Fibroblast of upper back skin (primary cell): ENCODE measurements at places on chromosomes 3 and 15.
A peak's percentile ranks its signal among the peaks of the same experiment; 100 is the strongest.

- no peak for DNase-seq
Measured at GRCh38 chr3:184827572-184827971, 15.6 kb downstream of the VPS8 start.

DNA sequence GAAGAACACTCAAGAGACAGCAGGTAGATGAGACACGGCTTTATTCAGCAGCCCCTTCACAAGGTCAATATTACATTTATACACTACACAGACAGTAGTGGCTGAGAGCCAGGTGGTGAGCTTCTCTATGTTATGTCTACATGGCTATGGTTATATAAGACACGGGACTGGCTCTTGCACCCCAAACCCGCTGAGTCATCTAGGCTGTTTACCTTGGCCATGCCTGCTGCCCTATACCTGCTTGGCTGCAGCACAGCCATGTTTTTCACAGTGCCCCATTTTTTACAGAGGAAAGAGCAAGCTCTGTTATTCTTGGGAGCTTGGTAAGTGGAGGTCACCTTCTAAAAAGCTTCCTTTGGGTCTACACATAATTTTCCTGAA is 231.6 kb downstream of the IGSF11 start:
- DNase-seq, result no peak

- DNase-seq, result no peak
Measured at GRCh38 chr3:54454806-54455205, 332.5 kb downstream of the CACNA2D3 start.

GRCh38 chr3:32177702-32178198 is 60.7 kb upstream of the CMTM8 start:
- DNase-seq, result peak; percentile 65

- DNase-seq, result peak; percentile 47
Measured at GRCh38 chr15:72472992-72473610, 1.0 kb upstream of the ARIH1 start.

DNA sequence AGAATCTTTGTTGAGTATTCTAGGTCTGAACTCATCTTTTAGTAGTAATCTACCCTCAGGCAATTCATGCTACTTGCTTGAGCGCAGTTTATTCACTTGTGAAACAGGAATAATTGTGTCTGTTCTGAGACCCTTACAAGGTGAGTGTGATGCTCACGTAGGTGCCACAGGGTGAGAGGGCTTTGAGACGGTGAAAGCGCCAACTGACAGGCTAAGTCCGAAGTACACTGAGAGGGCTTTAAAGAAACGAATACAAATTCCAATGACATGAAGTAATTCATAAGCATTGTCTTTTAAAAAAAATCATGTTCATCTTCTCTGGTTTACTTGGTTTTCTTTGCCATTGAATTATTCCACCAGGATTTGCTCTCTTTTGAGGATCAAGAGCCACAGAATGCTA is 393.7 kb upstream of the RGMA start:
- DNase-seq, result no peak

DNA sequence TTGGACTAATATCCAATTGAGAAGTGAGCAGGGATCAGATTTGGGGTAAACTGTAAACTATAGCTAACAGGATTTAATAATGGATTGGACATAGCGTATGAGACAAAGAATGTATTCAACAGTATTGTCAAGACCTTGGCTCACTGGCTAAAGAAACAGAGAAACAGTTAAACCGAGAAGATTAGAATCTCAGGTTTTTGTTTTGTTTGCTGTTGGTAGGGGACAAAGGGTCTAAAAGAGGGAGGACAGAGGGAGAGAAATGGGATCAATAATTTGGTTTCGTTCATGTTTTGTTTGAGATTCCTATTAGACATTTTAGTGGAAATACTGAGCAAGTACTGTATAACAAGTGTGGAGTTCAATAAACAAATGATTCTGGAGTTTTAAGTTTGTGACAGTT is 28.6 kb downstream of the CLDN1 start:
- no peak for DNase-seq

GRCh38 chr15:57649138-57649537 is 57.4 kb upstream of the POLR2M start:
- no peak for DNase-seq

DNA sequence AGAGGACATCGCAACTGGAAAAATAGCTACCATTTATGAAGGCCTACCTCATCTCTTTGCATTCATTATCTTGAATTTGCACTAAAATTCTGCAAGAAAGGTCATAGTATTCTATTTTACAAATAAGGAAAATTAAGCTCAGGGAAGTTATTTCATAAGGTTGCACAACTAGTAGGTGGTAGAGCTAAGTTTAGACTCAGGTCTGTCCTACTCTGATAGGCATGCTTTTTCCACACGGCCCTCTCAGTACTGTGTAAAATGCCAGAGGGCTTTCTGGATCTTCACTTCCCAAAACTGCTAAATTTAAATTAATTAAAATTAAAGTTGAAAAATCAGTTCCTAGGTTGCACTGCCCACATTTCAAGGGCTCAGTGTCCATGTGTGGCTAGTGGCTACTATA is 18.3 kb downstream of the MAP2K1 start:
- DNase-seq, result no peak

GRCh38 chr15:63372753-63373152 is 8.9 kb downstream of the CA12 start:
- peak; percentile 75 for DNase-seq

- peak; percentile 16 for DNase-seq
Measured at GRCh38 chr3:89617706-89618105, 510.3 kb downstream of the EPHA3 start.

GRCh38 chr3:34725774-34726173 is 913.6 kb upstream of the ARPP21 start:
- no peak for DNase-seq

DNA sequence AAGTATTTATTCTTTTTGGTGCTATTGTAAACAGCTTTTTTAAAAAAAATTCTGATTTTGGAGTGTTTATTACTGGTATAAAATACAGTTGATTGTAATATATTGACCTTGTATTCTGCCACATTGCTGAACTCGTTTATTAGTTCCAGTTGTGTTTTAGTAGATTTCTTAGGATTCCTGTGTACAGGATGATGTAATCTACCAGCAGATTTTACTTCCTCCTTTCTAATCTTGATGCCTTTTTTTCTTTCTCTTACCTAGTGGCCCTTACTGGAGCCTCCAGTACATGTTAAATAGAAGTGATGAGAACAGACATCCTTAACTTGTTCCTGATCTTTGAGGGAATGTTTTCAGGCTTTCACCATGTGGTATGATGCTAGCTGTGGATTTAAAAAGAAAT is 70.4 kb upstream of the KY start:
- peak; percentile 11 for DNase-seq

DNA sequence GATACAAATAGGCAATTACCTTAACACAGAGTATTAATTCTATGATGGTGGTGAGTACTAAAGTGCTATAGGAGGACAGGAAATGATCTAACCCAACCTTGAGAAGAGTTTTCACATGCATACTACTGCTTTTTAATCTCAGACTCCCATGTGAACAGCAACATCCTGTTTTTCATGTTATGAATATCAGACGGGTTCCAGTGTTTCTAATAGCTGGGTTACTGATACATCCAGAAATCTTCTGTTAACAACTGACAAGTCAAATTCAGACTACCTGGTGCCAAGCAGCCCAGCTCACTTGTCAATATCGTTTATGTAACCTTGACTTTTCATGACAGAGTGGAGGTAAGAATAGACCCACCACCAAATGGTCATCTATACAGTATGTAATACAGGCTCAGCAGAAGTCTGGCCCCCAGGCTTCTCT is 220.2 kb upstream of the COL8A1 start:
- DNase-seq, result no peak

- DNase-seq, result no peak
Measured at GRCh38 chr15:39781967-39782302, 706 bp downstream of the FSIP1 start.

DNA sequence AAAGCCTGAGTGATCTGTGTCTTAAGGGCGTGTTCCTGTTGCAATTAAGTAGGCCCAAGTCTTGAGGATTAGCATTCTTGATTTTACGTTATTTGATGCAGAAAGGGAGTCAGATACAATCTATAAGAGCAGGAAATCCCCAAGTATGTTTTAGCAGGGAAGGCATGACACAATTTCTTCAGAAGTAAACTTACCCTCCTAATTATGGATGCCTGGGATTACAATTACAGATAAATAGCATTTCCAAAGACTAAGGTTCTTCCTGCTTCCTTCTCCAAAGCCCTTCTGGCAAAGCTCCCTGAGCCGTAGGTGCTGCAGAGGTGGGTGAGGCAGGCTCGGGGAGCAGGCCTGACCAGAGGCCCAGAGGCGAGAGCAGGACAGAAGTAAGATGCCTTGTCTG is 34.9 kb upstream of the ST6GAL1 start:
- DNase-seq, result no peak

GRCh38 chr3:72095521-72095920 is 310.6 kb upstream of the PROK2 start:
- DNase-seq, result no peak

- DNase-seq, result no peak
Measured at GRCh38 chr15:96524676-96525417, 194.3 kb downstream of the NR2F2 start.

DNA sequence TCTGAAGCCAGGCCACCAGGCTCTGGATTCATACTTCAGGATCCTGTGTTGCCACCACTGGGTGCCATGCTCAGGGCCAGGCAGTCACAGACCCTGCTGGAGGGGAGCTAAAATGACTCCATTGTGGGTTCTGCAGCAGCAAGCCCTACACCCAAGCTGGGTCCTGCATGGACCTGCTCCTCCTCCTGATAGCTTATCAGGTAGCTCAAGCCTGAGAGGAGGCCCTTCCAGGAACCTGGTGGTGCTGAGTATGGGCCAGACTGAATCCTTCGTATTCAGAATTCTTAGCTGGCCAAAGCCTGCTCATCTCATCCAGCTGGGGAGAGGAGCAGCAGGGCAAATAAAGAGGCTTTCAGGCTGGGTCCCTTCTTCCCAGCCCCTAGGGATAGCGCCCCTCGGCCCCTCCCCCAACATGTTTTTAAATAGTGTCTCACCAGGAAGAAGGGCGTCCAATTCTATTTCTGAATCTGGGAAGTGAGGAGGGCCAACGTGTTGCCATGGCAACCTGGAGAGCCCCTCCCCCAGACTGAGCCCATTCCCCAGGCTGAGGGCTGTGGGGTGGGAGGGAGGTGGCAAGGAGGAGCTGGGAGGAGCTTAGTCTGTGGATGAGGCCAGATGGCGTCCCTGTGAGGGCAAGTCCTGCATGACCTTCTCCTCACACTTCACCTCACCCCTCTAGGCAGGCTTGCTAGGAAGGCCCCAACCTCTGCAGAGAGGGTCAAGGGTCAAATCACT is 11.0 kb upstream of the CAMKV start:
- no peak for DNase-seq

- peak; percentile 58 for DNase-seq
Measured at GRCh38 chr15:35078221-35078915, 6.7 kb downstream of the NANOGP8 start.

DNA sequence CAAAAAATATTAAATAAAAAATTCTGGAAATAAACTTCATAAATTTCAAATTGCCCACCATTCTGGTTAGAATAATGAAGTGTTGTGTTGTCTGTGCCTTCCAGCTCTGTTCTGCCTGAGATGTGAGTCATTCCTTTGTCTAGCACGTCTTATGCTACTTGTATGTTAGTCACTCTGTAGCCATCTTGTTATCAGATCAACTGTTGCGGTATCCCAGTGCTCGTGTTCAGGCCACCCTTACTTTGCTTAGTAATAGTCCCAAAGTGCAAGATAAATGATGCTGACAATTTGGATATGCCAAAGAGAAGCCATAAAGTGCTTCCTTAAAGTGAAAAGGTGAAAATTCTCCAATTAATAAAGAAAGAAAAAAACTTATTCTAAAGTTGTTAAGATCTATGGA is 527.5 kb downstream of the NAALADL2 start:
- peak; percentile 85 for DNase-seq

DNA sequence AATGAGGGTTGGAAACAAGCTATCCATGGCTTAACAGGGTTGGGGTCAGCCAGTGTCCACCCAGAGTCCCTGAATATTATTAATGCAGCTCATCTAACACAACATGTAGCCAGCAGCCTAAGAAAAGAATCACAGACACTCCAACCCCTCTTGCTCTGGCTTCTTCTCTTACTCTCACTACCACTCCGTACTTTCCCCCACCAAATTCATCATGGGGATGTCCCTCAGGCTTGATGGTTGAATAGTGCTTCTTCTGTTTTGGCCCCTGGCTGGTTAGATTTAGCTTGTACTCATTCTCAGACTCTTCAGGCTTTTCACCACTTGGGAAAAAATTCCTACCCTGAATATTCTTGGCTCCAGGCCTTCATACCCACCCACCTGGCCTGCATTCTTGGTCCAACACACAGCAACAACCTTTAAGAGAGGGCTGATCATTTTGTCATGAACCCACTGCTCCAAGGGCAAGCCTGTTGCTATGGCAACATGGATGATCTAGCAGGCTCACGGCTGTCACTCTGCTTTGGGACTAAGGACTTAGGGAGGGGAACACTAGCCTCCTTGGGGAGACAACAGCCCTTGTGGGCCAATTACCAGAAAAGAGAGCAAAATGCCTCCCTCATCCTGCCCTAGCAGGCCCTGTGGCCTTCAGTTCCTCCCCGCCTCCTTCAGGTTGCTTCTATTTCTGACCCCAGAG is 9.4 kb upstream of the MED12L start:
- no peak for DNase-seq

DNA sequence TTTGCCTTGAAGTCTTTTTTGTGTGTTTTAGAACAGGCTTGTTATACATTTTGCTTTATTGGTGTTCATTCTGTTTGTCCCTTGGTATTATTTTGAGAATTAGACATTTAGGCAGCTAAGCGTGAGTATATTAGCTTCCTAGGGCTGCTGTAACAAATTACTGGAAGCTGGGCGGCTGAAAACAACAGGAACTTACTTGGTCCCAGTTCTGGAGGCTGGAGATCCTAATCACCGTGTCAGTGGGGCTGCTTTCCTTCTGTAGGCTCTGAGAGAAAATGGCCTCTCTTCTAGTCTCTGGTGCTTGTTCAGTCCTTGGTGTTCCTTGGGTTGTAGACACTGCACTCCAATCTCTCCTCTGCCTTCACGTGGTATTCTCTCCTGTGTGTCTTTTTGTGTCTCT is 142.3 kb downstream of the KLHL25 start:
- no peak for DNase-seq

GRCh38 chr15:45372041-45372995 is 6.0 kb downstream of the GATM start:
- no peak for DNase-seq

DNA sequence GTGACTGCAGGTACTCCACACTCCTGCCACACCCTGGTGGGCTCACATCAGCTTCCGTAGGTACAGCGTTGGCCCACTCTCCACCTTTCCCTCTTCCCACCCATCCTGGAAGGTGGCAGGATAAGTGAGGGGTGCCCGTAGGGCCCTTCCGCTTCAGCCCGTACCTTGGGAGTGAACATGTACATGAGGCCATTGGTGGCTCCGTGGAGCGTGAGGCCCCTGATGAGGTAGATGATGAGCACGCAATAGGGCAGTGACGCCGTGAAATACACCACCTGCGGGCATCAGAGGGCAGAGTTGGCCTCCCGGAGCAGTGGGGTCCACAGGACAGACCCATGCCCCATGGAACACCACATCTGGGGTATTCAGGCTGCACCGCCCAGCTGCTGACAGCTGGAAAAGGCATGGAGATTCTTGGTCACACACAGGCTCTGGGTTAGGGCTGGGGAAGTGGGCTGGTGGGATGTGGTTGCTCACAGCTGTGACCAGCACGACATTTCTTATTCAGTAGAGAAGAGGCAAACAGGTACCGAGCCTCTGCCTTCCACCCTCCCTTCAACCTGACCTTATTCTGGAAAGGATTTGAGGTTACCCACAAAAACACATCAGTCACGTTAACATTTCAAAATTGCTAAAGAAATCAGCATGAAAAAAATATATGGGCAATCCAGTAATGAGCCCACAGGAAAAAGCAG is 23.8 kb downstream of the SLC6A20 start:
- DNase-seq, result no peak
